ENCODE measurements at places on chromosomes 11 and 22. TPM values are rescaled to one million over a fixed set of nuclear protein-coding genes. Genes with fewer than 3 reads are reported as not detected.

- no peak for DNase-seq
Measured at GRCh38 chr11:112697391-112698178, 263.6 kb upstream of the NCAM1 start.

DNA sequence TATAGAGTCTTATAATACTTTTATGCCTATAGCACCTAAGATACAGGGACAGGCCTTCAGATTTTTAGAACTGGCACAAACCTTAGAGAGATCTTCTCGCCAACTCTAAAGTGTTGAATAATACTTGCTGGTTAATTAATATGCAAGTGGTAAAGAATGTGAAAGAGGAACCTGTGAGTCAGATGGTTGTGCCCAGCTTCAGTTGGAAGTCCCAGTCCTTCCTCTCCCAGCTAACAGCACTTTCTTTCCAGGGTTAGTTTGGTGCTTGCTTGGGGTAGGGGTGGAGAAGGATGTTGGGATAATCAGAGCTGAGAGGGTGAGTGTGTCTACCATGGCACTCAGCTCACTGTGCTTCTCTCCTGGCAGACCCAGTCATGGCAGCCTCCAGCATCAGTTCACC lies 4.9 kb upstream of the TMEM132A start:
- no peak for DNase-seq

- DNase-seq: peak; percentile 97
Measured at GRCh38 chr11:76700177-76701100, 29.9 kb upstream of the LRRC32 start.

GRCh38 chr22:50504369-50505211 lies 2.9 kb downstream of the LMF2 start:
- DNase-seq: peak; percentile 65

- peak; percentile 98 for DNase-seq
Measured at GRCh38 chr11:19777377-19778102, 64.9 kb downstream of the NAV2 start.

DNA sequence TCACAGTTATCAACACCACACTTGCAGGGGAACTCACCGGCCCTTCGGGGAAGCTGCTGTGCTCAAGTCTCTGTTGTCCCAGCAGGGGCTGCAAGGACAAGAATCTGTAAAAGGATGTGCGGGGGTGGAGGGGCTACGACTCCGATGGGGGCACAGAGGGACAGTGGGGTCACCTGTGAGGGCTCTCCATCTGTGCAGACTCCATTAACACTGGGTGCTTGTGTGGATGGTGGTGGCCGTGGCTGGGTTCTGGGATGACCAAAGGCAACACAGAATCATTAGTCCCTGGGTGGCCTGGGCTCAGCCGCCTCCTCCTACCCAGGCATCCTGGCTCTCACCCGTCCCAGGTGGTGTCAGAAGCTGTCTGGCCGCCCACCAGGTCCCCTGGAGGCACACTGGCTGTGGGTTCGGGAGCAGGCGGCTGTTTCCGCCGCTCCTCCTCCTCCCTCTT lies 10.2 kb upstream of the RBM4B start:
- DNase-seq: peak; percentile 44

GRCh38 chr11:2580571-2581001 lies 119.2 kb downstream of the KCNQ1OT1 start:
- peak; percentile 63 for DNase-seq

DNA sequence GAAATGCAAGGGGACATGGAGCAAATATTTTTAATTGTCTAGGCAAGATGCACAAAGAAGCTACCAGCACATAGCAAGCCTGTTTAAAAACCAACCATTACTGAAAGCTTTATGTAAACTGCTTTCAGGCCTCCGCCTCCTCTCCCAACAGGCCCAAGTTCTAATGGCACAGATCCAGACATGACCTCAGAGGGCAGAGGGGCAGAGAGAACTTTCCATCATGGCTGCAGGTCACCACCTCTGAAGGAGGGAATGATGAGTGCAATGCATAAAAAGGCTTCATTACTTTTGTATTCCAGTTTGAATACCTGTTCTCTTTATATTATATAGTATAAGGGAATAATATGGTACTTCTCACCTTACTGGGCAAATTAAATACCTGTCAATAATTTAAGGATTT lies 15.2 kb downstream of the DDX17 start:
- DNase-seq: no peak

GRCh38 chr11:13386567-13386966 lies 76.5 kb downstream of the BTBD10 start:
- DNase-seq: no peak

DNA sequence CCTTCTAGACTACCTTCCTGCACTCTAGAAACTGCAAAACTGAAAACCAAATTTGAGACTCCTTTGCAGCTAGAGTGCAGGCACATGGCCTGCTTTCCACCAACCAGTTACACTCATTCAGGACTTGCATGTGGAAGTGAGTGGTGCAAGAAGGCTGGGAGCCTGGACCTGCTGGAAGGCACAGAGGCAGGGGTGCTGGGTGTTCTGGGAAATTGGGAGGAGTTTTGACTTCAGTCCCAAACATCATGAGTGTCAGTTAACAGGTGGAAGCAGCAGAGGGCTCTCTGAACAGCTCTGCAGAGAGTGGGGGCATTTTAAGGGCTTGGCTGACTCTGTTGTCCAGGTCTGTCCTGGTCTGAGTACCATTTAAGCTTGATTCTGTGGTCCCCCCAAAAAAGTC lies 49.3 kb upstream of the SYT13 start:
- no peak for DNase-seq

DNA sequence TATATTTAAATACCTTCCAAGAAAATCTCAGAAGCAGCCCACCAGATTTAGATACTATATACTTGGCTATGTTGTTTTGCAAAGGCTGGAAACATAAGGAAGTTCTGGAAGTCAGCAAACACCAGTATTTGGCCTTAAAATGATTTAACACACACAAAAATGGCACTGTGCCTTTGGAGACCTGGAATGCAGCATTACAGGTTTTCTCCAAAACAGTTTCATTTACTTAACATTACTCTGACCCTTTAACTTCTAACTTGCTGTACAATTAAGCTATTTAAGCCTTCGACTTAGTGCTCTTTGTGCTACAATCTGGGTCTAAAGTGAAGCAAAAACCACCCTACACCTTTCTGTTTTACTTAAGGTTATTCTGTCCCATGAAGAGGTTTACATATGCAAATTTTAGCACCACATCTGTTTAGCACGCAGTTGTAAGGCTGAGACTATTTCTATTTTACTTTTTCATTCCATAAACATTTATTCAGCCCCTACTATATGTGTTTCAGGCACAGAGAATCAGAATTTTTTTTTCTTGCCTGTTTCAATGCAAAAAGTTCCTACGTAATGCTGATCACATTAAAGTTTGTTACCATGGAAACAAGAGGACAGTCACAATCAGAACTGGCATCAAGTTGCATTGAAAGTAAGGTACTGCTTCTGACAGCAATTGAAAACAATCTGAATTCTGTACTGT lies 70.3 kb downstream of the MAML2 start:
- no peak for DNase-seq

DNA sequence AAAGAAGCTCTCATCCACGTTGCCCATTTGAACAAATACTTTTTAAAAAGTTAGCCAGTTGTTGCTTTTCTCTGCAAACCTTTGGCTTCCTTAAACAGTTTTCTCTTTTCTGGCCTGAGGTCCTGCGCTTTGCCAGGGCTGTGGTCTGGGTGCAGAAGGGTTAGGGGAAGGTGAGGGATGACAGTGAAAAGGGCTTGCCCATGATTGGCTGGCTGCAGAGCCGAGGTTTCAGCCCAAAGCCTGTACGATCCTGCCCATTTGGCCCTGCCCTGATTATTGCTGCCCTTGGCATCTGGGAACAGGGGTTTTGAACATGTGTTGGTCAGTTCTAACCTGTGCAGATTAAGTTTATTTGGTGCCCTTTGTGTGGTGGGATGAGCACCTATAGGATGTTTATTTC lies 1.5 kb downstream of the INCENP start:
- DNase-seq: peak; percentile 41

DNA sequence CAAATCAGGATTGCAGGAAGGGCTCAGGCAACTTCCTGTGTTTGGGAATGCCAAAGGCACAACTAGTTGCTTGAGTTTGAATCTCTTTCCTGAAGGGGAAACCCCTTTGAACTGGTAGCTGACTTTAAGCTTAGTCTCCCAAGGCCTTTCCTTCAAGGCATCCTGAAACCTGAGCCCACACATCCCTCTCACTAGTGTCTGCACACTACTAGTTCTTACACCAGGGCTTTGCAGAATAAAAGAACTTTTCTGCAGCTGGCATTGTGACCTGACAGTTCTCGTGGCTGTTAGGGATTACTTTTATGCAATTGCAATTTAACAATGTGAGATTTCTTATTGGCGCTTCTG lies 95.4 kb downstream of the EXT2 start:
- DNase-seq: no peak

GRCh38 chr11:95571718-95572260 lies 217.8 kb downstream of the FAM76B start:
- no peak for DNase-seq

GRCh38 chr22:45159652-45160462 lies 3.9 kb upstream of the NUP50 start:
- no peak for DNase-seq

- no peak for DNase-seq
Measured at GRCh38 chr11:117754030-117754429, 43.0 kb downstream of the DSCAML1 start.

DNA sequence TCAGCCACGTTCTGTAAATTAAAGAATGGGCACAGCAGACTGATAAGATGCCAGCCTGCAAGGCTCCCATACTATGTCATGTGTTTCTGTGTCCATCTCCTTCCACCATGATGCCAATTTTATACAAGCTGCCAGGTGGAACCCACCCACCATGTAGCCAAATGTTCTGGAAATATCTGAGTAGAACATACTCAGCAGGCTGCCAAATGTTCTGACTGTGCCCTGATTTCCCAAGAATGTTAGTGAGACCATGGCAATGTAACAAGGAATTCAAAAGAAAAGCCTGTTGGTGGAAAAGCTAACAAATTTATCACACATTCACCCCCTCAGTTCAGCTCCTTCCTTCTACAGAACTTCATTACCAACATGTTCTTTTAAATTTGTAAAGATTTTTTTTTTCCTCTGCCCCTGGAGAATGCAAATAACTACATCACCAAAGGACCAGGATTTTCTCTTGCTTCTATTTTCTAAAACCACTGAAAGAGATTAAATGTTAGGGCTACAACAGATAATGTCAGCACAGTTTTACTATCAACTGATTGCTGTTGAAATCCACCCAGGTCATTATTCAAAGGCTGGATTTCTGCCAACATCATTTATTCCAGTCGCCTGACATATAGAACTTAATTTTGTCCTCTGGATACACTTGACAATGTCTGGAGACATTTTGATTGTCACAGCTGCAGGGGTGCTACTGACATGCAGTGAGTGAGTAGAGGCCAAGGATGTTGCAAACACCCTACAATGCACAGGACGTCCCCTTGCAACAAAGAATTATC lies 3.1 kb downstream of the DMC1 start:
- DNase-seq: peak; percentile 57

- DNase-seq: no peak
Measured at GRCh38 chr11:77644887-77645286, 7.3 kb upstream of the CLNS1A start.

DNA sequence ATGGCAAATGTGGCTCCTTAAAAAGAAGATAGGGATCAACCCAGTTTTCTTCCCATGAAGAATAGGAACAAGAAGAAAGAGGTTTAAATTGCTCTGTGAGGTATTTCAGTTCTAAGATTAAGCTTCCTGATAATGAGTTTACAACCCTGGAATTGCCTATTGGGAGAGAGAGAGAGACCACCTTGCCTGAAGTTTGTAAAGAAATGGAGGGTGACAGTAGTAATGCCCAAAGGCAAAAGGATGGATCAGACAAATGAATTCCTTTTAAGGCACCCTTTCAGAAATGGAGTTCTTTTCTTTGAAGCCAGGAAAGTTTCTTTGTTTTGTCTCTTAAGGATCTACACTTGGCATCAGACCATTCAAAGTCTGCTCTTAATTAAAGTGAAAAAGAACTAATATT lies 74.3 kb downstream of the DDIAS start:
- DNase-seq: no peak

DNA sequence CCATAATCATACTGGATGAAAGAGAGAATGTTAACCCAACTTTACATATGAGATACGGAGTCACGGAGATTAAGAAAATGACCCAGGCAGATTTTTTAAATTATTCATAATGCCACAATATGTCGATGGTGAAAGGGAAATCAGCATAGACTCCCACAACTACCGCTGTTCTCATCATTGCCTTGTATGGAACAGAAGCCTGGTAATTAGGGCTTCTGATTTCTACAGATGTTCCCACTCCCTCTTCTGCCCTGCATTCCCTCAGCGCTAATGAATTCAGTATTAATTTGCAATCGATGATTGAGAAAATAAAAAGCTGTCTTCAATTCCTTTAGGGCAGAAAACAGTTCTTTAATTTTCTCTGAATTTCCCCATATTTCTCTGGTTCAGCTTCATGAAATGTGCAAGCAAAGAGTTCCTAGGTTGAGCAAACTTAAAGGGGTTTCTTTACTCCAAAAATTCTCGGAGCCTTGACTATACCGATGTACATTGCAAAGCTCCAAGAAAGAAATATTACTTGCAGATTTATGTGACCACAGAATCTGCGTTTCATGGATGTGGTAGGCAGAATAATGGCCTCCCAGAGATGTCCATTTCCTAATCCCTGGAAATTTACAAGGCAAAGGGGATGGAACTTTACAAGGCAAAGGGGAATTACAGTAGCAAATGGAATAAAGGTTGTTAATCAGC lies 134.9 kb upstream of the ZC3H12C start:
- no peak for DNase-seq

DNA sequence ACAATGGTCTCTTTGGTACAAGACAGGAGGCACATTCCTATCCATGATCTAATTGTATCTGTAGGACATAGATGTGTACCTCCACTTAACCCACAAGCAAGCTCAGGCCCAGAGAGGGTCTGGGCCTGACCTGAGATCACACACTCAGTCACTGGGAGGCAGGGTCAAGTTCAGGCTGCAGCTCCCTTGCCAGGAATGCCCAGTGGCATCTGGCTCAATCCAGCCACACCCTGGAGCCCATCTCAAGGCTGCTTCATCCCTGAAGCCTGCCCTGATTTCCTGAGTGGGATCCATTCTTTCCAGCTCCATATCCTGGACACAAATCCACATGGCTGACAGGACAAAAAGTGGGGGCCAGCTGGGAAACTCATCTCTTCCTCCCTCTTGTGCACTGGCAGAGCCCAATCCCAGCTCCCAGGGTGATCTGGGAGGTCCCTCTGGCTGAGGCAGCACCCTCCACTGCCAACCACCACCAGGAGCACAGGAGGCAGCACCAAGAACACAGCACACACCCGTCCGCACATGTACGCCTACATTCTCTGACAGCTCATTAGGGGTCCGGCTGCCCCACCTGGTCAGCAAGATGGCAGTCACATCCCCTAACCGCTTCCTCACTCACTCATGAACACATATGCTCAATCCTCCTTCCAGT lies 39.2 kb upstream of the KLHL35 start:
- peak; percentile 72 for DNase-seq

- no peak for DNase-seq
Measured at GRCh38 chr11:130536106-130537040, 87.9 kb downstream of the ADAMTS15 start.

QSER1 gene
- total RNA-seq: 28.6 TPM

LMO2 gene
- total RNA-seq: 2.1 TPM

MMP7 gene
- total RNA-seq: not detected

SEPTIN5 gene
- total RNA-seq: 14.5 TPM

OR52E8 gene
- not detected for total RNA-seq

DKK3 gene
- 72.4 TPM for total RNA-seq

ALDH3B1 gene
- 59.5 TPM for total RNA-seq

SORL1 gene
- total RNA-seq: 0.36 TPM

SMC1B gene
- not detected for total RNA-seq

TRPM5 gene
- total RNA-seq: under 0.01 TPM

LRFN4 gene
- total RNA-seq: 15.9 TPM

FERMT3 gene
- 0.59 TPM for total RNA-seq

OVCH2 gene
- total RNA-seq: under 0.01 TPM
